ENCODE measurements at places on chromosomes 5 and 9. TPM values are rescaled to one million over a fixed set of nuclear protein-coding genes. Genes with fewer than 3 reads are reported as not detected.

DNA sequence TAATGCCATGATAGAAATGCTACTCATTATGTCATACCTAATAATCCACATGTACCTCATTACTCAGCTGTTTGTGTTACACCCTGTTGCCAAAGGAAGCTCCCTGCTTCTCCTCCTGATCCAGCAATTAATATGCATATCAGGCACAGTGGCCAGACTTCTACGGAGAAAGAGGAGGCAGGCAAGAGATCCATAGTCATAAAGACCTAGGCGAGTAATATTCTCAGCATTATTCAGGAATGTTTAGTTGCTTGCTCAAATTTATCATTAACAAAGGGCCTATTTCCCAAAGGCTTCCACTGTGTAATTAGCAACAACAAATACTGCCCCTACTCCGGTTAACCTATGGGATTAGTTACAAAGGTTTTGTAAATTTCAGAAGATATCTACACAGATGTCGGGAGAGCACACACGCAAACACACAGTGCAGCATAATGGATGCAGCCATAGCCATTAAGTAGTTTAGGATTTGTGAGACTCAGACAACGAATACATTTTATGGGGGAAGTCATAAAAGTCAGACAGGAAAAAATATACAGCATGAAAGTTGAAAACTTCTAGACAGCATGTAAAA lies 192.6 kb downstream of the EFNA5 start:
- no peaks in the 10 kb centered on the region for H3K27me3 ChIP-seq
- H3K4me1 ChIP-seq: no peaks in the 10 kb centered on the region
- H3K36me3 ChIP-seq: no peaks in the 10 kb centered on the region
- no peak for DNase-seq
- no peak overlapping the region for H3K27ac ChIP-seq
- no peak overlapping the region for H3K4me3 ChIP-seq

DNA sequence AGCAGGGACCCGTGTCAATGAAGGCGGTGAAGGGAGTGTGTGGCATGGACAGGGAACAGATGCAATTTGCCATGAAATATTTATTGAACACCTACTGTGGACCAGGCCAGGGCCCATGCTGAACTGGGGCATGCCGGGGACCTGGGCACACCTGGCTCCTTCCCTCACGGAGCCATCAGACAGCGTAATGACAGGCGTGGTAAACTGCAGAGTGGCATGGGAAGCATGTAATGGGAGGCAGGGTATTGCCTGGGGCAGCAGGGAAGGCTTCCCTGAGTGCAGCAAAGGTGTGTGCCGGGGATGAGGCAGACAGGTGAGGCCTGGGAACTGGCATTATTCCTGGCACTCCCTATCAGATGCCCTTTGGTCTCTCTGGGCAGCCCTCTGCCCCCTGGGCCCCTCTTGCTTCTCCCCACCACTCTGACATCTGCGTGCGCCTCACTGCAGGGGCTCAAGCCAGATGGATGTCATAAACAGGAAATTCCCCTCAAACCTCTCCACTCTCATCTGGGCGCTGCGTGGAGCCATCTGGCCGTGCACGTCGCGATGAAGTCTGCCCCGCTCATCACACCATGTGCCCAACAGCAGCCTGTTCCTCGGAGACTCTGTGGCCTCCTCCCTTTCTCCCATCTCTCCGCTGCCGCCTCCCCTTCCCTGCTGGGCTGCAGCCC lies 67.6 kb downstream of the HMCN2 start:
- H3K27ac ChIP-seq: no peak overlapping the region
- H3K36me3 ChIP-seq: no peaks in the 10 kb centered on the region
- H3K27me3 ChIP-seq: peaks cover 5% of the 10 kb centered on the region

- no peak overlapping the region for H3K27ac ChIP-seq
- H3K4me1 ChIP-seq: no peaks in the 10 kb centered on the region
- H3K27me3 ChIP-seq: no peaks in the 10 kb centered on the region
These were observed 205.8 kb downstream of the DEPDC1B start for GRCh38 chr5:60494144-60494543.

GRCh38 chr5:86979811-86980411 lies 287.8 kb upstream of the RASA1 start:
- no peak overlapping the region for H3K4me3 ChIP-seq
- no peaks in the 10 kb centered on the region for H3K27me3 ChIP-seq
- H3K4me1 ChIP-seq: no peaks in the 10 kb centered on the region
- H3K27ac ChIP-seq: no peak overlapping the region

Gene RORB
- 0.41 TPM for total RNA-seq

DNA sequence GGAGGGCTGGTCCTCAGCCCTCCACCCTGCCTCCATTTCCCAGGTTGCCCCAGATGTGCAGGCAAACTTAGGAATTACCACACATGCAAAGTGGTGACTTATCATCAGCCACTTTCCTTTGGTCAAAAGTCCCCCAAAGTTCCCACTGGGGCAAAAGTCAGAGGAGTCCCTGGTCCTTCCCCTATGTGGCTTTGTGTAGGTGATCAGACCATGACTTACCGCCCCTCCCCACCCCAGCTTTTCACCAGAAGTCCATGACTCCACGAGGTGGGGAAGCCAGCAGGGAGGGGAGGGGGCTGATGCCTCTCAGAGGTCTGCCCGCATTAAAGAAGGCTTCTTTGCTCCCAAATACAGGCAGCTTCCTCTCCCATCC lies 5.8 kb downstream of the TRAF1 start:
- no peak for DNase-seq
- no peaks in the 10 kb centered on the region for H3K27me3 ChIP-seq
- H3K27ac ChIP-seq: peak overlapping the region; percentile 1
- H3K4me3 ChIP-seq: no peak overlapping the region
- no peaks in the 10 kb centered on the region for H3K36me3 ChIP-seq

Gene PDZD2
- 14.8 TPM for total RNA-seq

Gene CHSY3
- total RNA-seq: 3.0 TPM

DNA sequence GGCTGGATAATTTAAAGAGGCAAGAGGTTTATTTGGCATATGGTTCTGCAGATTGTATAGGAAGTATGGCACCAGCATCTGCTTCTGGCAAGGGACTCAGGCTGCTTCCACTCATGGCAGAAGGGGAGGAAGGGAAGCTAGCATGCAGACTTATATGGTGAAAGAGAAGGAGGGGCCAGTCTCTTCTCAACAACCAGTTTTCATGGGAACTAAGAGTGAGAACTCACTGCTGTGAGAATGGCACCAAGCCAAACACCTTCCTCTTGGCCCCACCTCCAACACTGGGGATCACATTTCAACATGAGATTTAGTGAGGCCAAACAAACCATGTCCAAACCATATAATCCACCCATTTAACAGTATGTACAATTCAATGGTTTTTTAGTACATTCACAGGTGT lies 113.3 kb upstream of the SHB start:
- no peak for DNase-seq
- H3K27me3 ChIP-seq: no peaks in the 10 kb centered on the region

DNA sequence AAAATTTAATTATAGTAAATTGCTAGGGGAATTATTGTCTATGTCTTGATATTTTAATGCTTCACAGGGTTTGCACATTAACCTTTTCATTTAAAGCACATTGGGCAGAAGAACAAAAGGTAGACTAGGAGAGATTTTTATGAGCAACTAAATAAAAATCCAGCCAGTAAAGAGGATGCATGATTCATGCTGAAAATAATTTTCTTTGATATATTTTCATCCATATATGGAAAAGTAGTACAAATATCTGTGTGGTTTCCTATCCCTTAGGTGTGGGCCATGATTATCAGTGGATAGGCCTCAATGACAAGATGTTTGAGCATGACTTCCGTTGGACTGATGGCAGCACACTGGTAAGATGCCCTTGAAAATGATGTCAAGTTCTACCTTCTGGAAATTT lies 83.1 kb downstream of the VCAN start:
- no peaks in the 10 kb centered on the region for H3K36me3 ChIP-seq
- no peaks in the 10 kb centered on the region for H3K27me3 ChIP-seq
- H3K4me1 ChIP-seq: no peaks in the 10 kb centered on the region

- H3K27ac ChIP-seq: no peak overlapping the region
- no peaks in the 10 kb centered on the region for H3K27me3 ChIP-seq
- no peak overlapping the region for H3K4me3 ChIP-seq
- no peaks in the 10 kb centered on the region for H3K4me1 ChIP-seq
- H3K36me3 ChIP-seq: no peaks in the 10 kb centered on the region
These were observed 89.7 kb upstream of the ADRA1B start for GRCh38 chr5:159826351-159827214.

Gene CCDC183
- 0.88 TPM for total RNA-seq

Gene CTSV
- total RNA-seq: 0.69 TPM

DNA sequence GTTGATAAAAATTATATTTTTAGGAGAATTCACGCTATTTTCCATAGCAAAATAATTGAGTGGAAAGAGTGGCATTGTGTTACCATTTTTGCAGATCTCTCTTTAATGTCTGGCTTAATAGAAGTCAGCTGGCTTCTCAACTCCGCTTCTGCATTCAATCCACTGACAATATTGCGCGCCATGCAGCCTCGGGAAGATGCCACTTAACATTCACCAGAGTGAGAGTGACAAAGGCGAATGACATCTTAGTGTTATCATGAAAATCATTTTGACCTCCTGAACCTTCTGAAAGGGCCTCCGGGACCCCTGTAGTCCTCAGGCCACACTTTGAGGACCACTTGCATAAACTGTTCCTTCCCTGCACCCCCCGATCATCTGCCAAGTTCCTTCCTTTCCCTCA lies 80.1 kb upstream of the ORM1 start:
- H3K27ac ChIP-seq: no peak overlapping the region
- H3K36me3 ChIP-seq: no peaks in the 10 kb centered on the region
- DNase-seq: no peak
- no peaks in the 10 kb centered on the region for H3K27me3 ChIP-seq

GRCh38 chr5:81292130-81292529 lies 9.3 kb upstream of the ZCCHC9 start:
- no peaks in the 10 kb centered on the region for H3K4me1 ChIP-seq
- H3K36me3 ChIP-seq: no peaks in the 10 kb centered on the region
- no peak overlapping the region for H3K4me3 ChIP-seq
- DNase-seq: no peak

DNA sequence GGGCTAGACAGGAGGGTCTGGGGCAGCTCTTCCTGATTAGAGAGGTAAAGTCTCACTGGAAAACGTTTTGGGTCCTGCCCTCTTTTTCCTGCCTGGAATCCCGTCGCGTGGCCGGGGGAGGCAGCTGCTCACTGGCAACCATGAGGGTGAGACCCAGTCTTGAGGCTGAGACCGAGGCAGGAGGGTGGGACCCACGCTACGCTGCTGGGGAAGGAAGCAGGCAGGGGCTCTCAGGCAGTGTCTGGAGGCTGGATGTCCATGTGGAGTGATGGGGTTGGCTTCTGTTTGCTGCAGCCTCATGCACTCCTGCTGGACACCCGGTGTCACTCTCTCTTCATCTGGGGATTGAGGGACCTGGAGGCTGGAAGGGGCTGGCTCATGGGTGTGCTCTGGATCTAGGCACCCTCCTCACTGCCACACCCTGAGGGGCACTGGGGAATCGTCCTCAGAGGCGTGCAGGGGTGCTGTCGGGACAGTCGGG lies 11.3 kb upstream of the SLC2A6 start:
- DNase-seq: no peak
- H3K27ac ChIP-seq: no peak overlapping the region
- no peak overlapping the region for H3K4me3 ChIP-seq
- H3K36me3 ChIP-seq: no peaks in the 10 kb centered on the region

- H3K4me1 ChIP-seq: no peaks in the 10 kb centered on the region
- no peaks in the 10 kb centered on the region for H3K27me3 ChIP-seq
- no peaks in the 10 kb centered on the region for H3K36me3 ChIP-seq
- H3K4me3 ChIP-seq: no peak overlapping the region
- DNase-seq: no peak
These were observed 358.6 kb downstream of the MSX2 start for GRCh38 chr5:175082866-175083590.

Gene CARD9
- 7.0 TPM for total RNA-seq

DNA sequence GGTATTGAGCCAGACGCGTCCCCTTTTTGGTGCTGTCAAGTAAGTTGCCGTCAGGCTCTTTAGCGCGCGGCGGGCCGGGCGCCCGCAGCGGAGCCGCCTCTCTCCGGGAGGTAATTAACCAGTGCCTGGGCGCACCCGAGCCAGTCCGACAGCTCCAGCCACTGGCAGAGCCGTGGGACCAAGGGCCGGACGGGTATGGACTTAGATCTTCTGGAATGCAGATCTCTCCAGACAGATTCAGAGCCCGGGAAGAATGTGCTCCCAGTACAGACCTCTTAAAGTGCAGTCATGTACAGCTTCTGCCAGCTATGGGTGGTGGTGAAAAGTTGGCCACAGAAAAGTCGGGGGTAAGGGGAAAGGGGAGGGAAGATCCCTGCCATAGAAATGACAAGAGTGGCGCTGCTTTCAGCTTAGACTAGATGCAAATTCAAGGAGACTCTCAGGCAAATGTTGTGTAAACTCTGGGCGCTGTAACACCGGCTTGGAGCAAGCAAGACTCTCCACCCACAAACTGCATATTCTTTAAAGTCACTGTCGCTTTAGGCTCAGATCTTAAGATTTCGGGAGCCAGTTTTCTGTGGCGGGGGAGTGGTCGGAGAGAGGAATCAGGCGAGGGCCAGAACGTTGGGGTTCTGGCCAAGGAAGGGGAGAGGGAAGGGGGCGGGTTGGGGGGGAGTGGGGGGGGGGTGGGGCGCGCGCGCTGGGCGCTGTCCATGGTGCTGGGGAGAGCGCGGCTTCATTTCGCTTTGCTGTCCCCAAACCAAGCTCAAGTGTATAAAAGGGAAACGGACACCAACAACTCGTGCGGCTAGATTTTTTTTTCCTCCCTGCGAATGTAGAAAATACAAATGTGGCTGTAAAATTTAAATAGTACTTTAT lies 29.2 kb downstream of the NR2F1 start:
- H3K4me1 ChIP-seq: peaks cover 5% of the 10 kb centered on the region
- H3K36me3 ChIP-seq: no peaks in the 10 kb centered on the region
- H3K4me3 ChIP-seq: peak overlapping the region; percentile 42

Gene UQCRQ
- total RNA-seq: 306 TPM

Gene SPATA6L
- total RNA-seq: 15.1 TPM

- H3K36me3 ChIP-seq: no peaks in the 10 kb centered on the region
- H3K4me1 ChIP-seq: no peaks in the 10 kb centered on the region
- peaks cover 23% of the 10 kb centered on the region for H3K27me3 ChIP-seq
- DNase-seq: peak; percentile 90
- H3K4me3 ChIP-seq: peak overlapping the region; percentile 53
- no peak overlapping the region for H3K27ac ChIP-seq
These were observed 24.6 kb downstream of the NR2F1 start for GRCh38 chr5:93607367-93608258.

DNA sequence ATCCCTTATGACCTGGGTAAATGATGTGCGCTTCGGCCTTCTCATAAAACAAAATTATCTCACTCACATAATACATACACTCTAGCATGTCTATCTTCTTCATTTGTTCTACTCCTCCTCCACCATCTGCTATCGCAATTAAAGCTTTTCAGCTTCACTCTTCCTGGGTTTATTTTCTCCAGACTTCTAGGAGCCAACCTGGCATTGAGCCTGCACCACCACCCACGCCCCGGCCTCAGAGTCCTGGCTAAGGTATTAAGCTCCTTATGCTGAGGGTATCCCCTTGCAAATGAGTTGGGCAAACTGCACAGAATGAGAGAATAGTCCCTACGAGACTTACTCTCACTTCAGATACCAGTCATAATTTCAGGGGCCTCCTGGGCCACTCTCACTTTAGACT lies 236.1 kb upstream of the CDH12 start:
- no peaks in the 10 kb centered on the region for H3K4me1 ChIP-seq
- no peak overlapping the region for H3K4me3 ChIP-seq
- H3K27me3 ChIP-seq: no peaks in the 10 kb centered on the region
- no peak for DNase-seq
- no peaks in the 10 kb centered on the region for H3K36me3 ChIP-seq
